NCI-H1436 (cell line): ENCODE measurements at places on chromosomes 3 and 15.
A peak's percentile ranks its signal among the peaks of the same experiment; 100 is the strongest.

GRCh38 chr15:66716656-66717020 is 14.6 kb downstream of the SMAD6 start:
- no peak for DNase-seq

- no peak for DNase-seq
Measured at GRCh38 chr15:68595260-68595564, 16.4 kb downstream of the CORO2B start.

DNA sequence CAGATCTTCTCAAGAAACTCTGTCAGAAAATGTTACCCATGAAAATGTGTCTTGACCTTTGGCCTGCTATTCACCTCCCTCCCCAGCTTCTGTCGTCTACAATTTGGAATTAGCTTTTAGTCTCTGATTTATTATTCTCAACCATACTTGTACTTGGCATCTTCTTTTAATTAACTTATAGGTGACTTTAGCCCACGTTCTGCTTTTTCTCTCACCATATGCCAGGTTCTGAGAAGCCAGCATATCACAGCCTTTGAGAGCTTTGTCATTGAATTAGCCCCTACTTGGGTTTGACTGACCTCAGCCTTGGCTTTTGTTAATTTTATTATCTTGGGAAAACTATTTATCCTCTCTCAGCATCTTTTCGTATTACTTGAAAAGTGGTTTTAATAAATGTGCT is 355.9 kb downstream of the OXSM start:
- no peak for DNase-seq

GRCh38 chr15:92005154-92005553 is 151.6 kb downstream of the SLCO3A1 start:
- no peak for DNase-seq

DNA sequence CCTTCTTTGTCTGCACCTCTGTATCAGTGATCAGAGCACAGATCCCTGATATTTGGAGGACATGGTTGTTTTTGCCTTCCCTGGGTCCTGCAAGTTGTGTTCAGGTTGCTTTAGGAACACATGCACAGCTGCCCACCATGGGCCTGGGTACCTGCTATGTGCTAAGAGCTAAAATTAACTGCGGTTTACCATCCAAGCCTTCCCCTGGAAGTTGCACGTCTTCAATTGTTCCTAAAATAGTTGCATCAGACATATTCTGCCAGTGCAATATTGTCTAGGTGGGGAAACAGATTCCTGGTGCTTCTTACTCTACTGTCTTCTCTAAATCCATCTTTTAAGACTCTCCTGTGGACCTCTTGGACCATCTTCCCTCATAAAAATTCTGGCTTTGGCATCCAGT is 80.9 kb downstream of the PDE8A start:
- no peak for DNase-seq

- peak; percentile 59 for DNase-seq
Measured at GRCh38 chr3:107421170-107421792, 44.0 kb downstream of the CCDC54 start.

- DNase-seq: peak; percentile 24
Measured at GRCh38 chr3:149216193-149216869, 5.3 kb downstream of the CP start.

DNA sequence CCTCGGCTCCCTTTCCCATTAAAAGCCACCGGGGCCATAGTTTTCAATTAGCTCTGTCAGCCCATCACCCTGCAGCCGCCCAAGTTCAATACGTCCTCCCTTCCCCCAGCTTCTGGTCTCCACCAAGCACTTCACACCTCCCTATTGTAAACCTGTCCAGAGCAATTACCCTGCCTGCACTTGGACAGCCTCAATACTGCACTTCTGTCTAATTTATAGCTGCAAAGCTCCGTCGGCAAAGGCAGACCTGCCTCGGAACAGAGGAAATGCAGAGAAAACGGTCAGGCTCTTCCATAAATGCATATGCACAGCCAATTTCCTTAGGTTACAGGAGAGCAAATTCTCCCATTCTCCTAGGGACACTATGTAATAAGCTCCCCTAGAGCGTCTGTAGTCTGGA is 21.9 kb downstream of the LRIG1 start:
- no peak for DNase-seq

- DNase-seq: no peak
Measured at GRCh38 chr3:21718161-21718765, 32.7 kb downstream of the ZNF385D start.

DNA sequence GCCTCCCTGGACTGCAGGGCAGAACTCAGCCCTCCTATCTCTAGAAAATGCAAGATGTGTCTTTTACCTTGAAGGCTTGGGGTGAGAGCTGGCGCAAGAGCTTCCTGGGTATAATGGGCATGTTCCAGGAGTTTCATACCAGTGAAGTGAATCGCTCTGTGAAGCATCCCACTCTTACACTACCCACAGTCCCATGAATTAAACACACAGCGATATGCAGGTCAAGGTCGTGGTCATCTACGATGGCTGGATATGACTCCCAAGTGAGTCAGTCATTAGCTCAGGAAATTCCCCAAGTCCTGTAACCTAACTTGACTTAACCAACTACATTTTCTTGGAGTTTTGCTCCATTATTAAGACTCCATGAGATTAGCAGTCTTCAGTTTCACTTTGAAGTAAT is 439.7 kb downstream of the NTRK3 start:
- DNase-seq: no peak

- no peak for DNase-seq
Measured at GRCh38 chr3:25652921-25653320, 11.8 kb downstream of the TOP2B start.

GRCh38 chr15:89553632-89554031 is 21.6 kb upstream of the TICRR start:
- DNase-seq: no peak

GRCh38 chr3:111951032-111951431 is 27.8 kb upstream of the ABHD10 start:
- no peak for DNase-seq

GRCh38 chr15:45048794-45049631 is 26.0 kb downstream of the SORD start:
- DNase-seq: no peak

GRCh38 chr3:67453628-67454027 is 200.8 kb downstream of the SUCLG2 start:
- no peak for DNase-seq

- DNase-seq: no peak
Measured at GRCh38 chr15:83276661-83277060, 7.8 kb downstream of the BNC1 start.

GRCh38 chr15:89088605-89089315 is 504 bp downstream of the ABHD2 start:
- DNase-seq: no peak

DNA sequence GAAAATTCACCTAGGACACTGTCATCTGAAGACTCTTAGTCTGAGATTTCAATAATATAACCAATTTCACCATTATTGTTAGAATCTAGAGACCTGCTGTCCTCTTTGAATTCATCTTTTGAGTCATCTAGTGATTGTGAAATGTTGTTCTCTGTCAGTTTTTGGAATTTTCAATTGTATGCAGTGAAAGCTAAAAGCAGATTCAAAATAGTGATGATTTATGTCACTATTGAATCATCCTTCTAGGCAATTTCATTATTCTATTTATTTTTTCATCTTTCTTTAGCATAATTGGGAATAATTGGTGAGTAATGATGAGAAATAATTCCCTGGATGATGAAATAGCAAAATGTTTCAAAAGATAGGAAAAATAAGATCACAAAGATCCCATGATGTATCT is 101.7 kb upstream of the EIF1B start:
- no peak for DNase-seq

GRCh38 chr3:148853076-148853475 is 12.0 kb upstream of the CPA3 start:
- no peak for DNase-seq

DNA sequence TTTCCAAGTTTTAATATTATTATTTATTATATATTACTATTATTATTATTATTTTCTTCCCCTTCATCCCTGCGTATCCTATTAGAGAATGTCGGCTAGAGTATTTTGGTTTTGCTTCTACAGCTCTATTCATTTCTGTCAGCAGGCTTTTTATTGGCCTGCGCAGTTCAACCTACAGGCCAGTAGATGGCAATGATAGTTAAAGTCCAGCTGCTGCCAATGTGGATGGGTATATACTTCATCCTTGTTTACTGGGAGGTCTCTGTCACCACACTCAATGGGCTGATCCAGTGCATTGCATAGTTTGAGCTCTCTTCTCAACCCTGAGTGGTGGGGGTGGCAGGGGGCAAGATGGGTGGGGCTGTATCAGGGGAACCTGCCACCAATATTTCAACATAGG is 799.8 kb downstream of the NSUN3 start:
- no peak for DNase-seq

DNA sequence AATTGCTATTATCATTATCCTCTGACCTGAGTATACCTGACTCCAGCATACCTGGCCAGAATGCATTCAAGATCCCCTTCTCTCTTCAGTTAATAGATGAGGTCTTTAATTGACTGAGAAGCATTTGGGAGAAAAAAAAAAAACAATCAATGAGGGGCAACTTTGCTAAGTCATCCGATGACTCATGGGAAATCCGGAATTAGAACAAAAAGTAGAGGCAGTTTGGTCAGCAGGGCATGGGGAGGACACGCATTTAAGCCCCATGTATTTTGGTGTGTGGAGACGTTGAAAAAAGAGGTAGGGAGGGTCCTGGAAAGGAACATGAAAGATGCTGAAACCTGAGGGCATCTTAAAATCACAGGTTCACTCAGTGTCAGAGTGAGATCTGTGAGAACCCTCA is 256.2 kb downstream of the RORA start:
- DNase-seq: no peak

GRCh38 chr15:69557020-69557706 is 104.5 kb downstream of the RPLP1 start:
- peak; percentile 92 for DNase-seq

DNA sequence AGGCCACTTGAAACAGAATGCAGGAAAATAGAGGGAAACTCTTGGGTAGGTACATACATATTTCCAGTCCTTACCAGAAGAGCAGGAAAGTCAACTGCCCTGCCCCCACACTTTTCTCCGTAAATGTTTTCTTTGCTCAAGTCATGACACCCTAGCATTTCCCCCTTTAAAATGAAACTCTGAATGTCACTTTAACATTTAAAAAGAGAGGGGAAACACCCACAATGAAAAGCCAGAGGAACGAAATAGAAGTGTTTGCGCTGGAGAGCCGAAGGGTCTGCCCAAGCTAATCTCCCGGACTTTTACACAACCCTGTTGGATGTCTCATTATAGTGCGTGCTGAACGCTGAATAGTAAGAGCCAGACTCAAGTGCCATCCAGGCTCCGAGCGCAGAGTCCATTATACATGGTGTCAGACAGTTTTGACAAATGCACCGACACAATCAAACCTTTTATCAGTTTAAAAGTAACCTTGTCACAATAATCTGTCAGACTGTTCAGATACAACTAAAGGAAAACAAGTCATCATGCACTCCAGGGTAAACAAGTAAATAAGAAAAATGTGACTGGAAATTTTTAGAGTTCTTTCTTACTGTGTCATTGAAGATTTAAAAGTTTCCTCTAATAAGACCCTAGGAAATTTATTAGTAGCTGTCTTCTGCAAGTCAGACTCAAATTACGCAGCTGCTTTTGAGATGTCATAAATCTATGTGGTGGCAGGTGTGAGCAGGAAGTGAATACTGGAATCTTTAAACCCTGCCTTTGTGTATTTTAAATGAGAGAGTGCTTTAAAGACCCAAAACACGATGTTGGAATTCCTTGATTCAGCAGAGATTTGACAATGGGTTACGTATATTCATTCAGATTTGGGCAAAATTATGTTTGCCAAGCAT is 159.8 kb downstream of the RBMS3 start:
- DNase-seq: no peak

GRCh38 chr3:42507761-42508335 is 5.4 kb downstream of the VIPR1 start:
- DNase-seq: no peak

DNA sequence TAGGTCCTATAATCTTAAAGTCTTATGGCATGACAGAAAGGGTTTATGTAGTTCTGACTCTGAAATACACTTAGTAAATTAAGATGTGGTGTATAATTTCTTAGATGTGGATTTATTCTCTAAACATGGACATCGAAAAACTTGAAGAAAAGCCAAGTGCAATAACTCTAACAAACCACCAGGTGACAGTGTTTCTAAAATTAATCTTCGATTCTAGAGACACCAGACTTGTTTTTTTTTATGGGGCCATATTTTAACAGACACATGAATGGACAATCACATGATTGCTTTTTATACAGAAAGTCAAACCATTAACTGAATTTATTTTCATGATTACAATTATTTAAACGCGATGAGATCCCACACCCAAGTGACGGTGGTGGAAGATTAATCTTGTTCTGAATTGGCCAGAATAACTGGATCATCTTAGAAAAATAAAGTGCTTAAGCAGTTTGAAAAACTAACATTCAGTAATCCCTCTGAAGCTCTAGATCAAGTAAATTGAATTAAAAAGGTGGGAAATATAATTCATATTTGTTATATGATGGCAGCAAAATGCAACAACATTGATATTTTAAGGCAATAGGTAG is 305.1 kb downstream of the LSAMP start:
- DNase-seq: peak; percentile 60

DNA sequence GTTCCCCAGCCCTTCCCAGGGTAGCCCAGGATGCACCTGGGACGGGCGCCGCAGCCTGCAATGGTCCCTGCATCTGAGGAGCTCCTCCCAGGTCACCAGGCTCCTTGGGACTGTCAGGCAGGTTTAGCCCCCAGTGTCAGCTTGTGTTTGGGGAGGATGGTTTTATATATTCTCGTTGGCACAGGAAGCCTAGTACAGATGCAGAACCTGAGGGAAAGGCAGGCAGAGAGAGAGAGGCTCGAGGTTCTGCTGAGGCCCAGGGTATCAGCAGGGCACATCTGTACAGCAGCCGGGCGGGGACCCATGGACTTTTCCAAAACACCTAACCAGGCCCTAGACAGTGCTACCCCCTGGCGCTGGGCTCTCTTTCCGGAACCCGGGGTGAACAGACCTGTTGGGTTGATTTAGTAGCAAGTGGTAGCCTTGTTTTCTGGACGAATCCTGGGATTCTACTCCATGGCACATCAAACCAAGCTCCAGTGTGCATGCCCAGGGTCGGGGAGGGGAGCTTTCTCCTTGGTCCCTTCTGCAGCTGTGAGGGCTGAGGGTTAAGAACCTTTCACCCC is 8.6 kb downstream of the PAK6 start:
- DNase-seq: no peak

- DNase-seq: no peak
Measured at GRCh38 chr3:168497741-168498140, 402.0 kb upstream of the GOLIM4 start.

DNA sequence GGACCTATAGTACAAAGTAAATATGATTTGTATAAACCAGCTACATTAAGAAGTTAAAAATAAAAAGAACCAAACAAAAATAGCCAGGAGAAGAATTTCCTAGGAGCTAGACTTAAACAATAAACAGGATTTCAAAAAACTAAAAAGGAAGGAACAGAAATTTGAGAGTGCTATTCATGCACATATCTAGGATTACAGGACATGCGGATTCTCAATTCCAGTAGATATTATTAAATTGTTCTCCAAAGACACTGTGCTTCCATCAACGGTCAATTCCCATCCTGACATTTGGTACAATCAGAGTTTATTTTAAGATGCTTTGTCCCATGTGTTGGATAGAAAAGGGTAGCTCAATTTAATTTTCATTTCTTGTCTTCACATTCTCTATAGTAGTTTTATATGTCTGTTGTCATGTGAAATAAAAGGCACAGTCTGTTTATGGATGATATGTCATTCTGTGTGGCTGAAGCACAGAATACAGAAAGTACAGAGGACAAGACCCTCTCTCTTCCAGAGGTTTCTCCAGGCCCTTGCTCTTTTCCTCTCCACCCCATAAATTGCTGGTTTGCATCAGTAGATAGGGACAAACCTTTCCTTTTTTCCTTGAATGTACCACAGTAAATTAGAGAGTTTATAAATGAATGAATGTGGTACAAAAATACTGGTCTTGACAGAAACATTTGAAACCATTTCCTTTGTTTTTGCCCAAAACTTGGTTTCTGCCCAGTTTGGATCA is 3.5 kb downstream of the PLOD2 start:
- DNase-seq: no peak
